Pons (tissue), 1 donor: ENCODE measurements at places on chromosomes 12 and 14.

GRCh38 chr12:104649217-104649824 is 192.6 kb downstream of the CHST11 start:
- no peak for DNase-seq

DNA sequence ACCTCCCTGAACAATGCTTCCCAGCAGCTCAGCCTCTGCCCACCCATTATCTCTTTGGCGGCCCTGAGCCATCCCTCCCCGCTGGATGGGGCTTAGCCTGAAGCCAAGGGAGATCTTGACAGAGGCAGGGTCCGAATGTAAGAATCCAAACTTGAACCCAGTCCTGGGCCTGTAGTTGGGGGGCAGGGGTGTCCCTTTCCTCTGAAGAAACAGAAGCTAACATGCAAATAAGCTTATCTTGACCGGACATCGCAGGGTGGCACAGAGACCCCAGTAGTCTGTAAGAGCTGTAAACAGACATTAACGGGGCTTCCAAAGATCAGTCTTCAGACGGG is 6.0 kb downstream of the DLK1 start:
- DNase-seq: no peak

- DNase-seq: no peak
Measured at GRCh38 chr14:63867933-63868921, 15.4 kb downstream of the SYNE2 start.

- DNase-seq: no peak
Measured at GRCh38 chr14:101060171-101060601, 156.7 kb upstream of the RTL1 start.

DNA sequence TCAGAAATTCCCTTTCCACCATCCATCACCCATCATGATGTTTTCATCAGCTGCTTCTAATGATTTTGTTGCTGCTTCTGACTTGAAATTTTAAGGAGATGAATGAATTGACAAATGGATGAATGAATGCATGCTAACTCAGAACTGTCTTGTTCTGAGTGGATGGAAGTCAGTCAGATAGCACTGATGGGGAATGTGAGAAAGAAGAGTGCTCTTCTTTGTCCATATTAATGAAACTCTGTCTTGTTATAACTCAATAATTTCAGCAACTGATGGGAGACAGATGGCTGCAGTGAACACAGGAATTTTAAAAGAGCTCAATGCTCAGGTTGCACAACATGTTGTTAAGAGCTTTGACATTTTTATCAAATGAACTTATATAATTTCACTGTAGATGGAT is 422.0 kb downstream of the TRHDE start:
- no peak for DNase-seq

- DNase-seq: peak; percentile 30
Measured at GRCh38 chr14:32203928-32204357, 874 bp upstream of the RNU6-8 start.

- DNase-seq: no peak
Measured at GRCh38 chr12:98656289-98657101, 11.4 kb downstream of the APAF1 start.

DNA sequence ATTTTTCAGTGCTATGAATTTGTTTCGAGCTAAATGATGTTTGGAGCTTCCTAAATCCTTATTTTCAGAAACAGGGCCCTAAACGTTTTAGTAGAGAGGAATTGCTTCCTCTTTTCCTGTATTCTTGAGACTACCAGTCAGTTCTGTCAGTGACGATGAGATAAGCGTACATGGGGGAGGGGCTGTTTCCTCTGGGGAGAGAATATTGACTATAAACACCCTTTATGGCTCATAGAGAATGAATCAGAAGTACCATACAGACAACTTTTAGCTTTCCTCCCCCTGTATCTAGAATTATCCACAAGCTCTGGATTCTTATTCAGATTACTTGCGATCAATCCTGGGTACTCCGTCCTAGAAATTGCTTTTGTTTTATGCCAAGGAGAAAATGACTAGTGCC is 5.1 kb downstream of the TBK1 start:
- DNase-seq: no peak

DNA sequence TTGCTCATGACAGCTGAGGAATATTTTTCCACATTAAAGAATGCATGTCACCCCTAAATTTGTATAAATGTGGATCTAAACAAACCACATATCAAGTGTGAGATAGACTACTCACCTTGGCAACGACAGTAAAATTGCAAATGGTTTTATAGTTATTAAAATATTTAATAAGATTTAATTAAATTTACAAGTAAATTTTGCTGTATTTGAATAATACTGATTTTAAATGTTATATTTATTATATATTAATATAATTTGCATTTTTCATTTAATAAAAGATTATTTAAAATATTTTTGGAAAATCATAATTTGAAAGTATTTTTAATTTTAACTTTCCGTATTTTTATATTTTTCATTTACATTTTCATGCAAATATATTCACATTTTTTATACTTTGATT is 53.4 kb downstream of the SERPINA3 start:
- no peak for DNase-seq

DNA sequence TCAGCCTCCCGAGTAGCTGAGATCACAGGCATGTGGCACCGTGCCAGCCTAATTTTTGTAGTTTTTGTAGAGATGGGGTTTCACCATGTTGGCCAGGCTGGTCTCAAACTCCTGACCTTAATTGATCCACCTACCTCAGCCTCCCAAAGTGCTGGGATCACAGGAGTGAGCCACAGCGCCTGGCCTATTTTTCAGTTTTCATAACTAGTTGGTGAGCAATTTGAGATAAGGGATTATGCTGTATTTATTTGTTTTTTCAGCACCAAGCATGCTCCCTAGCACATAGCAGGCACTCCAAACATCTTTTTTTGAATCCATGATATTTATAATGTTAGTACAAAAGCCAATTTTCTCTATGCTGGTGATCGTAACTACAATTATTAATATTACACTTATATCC is 541.2 kb downstream of the SNAPC1 start:
- DNase-seq: no peak

DNA sequence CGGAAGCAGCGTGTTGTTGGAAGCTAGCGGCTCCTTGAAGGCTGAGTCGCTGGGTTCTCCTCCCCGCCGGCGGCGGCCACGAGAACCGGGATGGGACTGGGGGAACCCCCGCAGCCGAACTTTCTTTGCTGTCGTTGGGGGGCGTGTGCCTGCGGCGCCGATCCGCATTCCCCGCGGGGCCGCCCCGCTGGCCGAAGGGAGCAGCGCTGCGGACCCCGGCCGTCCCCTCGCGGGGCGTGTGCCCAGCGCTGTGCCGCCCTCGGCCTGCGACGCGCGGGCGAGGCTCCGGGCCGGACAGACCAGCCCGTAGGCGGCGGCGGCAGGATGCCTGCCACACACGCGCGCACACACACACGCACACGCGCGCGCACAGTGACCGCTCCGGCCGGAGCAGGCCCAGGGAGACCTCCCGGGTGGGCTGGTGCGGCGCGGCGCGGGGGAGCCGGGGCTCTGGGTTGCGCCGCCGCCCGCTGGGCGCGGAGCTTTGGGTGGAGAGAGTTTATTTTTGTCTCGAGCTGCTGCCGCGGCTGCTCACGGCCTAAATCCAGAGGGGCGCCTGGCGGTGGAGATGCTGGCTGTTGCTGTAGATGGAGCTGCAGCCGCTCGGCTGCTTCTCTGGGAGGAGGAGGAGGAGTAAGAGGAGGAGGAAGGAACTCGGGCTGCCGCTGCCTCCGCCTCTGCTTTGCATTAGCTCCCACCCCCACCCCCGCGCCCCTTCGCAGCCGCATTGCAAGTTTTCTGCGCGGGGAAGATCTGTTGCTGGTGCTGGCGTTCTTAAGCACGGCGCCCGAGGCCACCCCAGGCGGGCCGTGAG is at the start of gene SAMD4A:
SAMD4A (plus strand) TSS at position 719 of the 814 bp plus-strand sequence. CDS start 789 bp downstream, outside the sequence.
- peak; percentile 82 for DNase-seq

DNA sequence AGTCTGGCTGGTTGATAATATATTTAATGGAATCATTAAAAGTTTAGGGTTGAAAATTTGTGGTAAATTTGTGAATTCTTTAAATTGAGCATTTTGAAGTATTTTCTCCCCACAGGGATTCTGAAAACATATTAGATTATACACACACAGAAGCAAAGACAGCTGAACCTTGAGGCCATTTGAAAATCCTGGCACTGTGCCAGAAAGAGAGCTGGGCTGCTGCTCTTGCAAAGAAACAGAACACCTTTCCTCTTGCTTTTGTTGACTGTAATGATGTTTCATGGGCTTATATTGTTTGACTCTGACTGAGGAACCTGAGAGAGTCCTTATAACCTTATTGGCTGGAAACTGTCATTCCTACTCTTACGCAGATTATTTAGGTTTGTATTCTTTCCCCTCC is 4.8 kb downstream of the RNF34 start:
- DNase-seq: no peak
